B cell (primary cell): ENCODE measurements at places on chromosomes 12 and 14.

- DNase-seq, result peak; percentile 89
- peaks cover 53% of the 10 kb centered on the region for H3K4me1 ChIP-seq
- no peaks in the 10 kb centered on the region for H3K36me3 ChIP-seq
- peak overlapping the region; percentile 29 for H3K27ac ChIP-seq
Measured at GRCh38 chr12:89345830-89346740, 6.2 kb downstream of the DUSP6 start.

GRCh38 chr12:30679241-30679640 lies 16.4 kb downstream of the IPO8 start:
- H3K36me3 ChIP-seq, result peaks cover 33% of the 10 kb centered on the region
- H3K4me1 ChIP-seq, result no peaks in the 10 kb centered on the region
- DNase-seq, result no peak
- H3K27ac ChIP-seq, result no peak overlapping the region
- no peaks in the 10 kb centered on the region for H3K27me3 ChIP-seq

- no peak for DNase-seq
- no peaks in the 10 kb centered on the region for H3K27me3 ChIP-seq
- H3K36me3 ChIP-seq, result no peaks in the 10 kb centered on the region
- no peaks in the 10 kb centered on the region for H3K4me1 ChIP-seq
Measured at GRCh38 chr12:58369576-58369975, 428.2 kb downstream of the ATP23 start.

DNA sequence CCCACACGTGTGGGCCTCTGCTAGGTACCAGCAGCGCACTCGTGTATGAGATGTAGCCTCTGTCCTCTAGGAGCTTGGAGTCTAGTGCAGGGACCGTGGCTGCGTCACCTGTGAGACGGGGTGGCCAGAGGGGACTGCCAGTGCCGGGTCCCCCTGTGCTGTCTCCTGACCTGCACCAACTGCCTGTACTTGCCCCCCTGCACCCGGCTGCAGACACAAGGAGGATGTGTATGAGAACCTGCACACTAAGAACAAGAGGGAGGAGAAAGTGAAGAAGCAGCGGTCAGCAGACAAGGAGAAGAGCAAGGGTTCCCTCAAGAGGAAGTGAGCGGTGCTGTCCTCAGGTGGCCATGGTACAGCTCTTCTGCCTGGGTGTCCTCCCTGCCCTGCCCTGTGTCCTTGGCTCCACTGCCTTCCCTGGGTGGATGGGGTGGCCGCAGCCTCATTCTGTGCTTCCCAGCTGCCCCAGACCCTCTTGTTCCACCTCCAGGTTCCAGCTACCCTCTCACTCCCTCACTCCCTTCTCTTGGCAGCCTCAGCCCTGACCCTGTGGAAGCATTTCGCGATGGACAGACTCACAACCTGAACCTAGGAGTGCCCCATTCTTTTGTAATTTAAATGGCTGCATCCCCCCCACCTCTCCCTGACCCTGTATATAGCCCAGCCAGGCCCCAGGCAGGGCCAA lies 9.6 kb downstream of the PTPN6 start:
- H3K4me3 ChIP-seq, result peak overlapping the region; percentile 7
- peak; percentile 67 for DNase-seq
- no peaks in the 10 kb centered on the region for H3K27me3 ChIP-seq
- H3K27ac ChIP-seq, result peak overlapping the region; percentile 99
- no peaks in the 10 kb centered on the region for H3K36me3 ChIP-seq
- peaks cover 96% of the 10 kb centered on the region for H3K4me1 ChIP-seq

DNA sequence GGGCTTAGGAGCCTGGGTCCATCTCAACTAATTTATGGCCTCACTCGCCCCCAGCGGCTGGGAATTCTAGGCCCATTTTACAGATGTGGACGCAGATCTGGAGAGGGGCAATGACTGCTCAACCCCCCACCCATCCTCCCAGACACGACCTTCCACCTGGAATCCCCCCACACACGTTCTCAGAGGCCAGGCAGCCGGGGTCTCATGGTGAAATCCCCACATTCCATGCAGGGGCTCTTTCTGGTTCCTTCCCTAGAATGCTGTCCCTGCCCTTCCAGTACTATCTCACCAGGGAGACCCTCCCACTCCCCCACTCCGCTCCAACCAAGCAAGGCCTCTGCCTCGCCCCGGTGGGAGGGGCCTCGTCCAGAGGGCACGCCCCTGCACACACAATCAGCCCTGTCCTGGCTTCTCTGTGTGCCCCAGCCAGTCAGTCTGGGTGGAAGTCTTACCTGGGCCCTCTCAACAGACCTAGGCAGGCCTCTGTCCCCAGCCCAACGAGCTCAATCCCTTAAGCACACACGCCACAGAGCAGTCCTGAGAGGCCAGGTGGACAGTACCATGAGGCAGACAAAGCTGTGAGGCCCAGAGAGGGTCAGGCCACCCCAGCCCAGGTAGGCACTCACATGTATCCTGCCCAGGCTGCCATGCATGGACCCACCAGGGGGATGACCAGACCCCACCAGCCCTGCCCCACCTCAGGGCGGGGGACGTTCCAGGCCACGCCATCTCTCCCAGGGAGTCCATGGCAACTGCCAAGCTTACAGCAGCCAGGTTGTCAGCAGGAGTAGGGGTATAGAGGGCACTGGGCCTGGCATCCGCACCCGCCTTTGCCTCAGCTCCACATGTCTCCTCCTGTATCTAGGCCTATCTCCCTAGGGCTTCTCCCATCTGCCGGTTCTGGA lies 1.3 kb upstream of the ANKRD9 start:
- peak overlapping the region; percentile 65 for H3K4me3 ChIP-seq
- no peak overlapping the region for H3K27ac ChIP-seq
- peaks cover 15% of the 10 kb centered on the region for H3K4me1 ChIP-seq

- no peaks in the 10 kb centered on the region for H3K36me3 ChIP-seq
- no peaks in the 10 kb centered on the region for H3K27me3 ChIP-seq
- H3K4me3 ChIP-seq, result no peak overlapping the region
- no peaks in the 10 kb centered on the region for H3K4me1 ChIP-seq
- DNase-seq, result no peak
Measured at GRCh38 chr12:39875721-39876120, 230.2 kb downstream of the SLC2A13 start.

DNA sequence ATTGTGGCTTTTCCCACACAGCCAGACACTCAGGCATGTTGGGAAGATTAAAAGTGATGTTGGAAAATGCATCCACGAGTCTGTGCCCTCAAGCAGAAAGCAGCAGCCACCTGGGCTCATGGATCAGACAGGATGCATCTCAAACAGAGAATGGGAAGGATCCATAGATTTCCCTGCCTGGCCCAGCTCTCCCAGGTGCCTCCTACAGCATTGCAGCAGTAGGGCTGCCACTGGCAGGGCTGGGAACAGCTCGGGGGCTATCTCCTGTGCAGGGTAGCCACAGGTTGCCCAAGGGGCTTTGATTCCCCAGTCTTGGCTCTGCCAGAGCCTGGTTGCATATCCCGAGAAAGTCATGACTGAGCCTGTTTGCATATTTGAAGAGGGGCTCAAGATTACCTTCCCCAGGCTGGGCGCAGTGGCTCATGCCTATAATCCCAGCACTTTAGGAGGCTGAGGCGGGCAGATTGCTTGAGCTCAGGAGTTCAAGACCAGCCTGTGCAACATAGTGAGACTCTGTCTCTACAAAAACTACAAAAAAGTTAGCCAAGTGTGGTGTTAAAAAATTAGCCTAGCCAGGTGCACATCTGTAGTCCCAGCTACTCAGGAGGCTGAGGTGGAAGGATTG lies 19.5 kb downstream of the C14orf132 start:
- no peaks in the 10 kb centered on the region for H3K36me3 ChIP-seq
- no peak overlapping the region for H3K4me3 ChIP-seq
- no peaks in the 10 kb centered on the region for H3K4me1 ChIP-seq
- no peak overlapping the region for H3K27ac ChIP-seq

DNA sequence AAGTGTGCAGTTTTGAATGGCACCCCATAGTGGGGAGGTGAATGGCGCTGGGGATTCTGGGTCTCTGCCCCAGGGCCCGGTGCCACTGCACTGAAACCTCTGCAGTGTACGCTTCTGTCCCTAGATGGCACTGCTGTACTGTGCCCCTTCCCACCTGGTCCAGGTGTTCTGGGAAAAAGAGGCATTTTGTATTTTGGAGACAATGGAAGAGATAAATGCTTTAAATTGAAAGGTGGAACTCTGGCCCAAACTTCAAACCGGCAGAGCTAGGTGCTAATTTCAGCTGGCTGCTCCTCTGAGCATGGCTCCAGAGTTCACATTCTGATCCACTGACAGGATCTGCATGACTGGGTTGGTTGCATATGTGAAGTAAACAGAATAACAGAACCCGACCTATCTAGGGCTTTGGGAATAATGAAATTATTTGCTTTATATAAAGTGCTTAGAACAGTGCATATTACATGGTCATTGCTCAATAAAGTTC lies 52.2 kb downstream of the KRT80 start:
- no peaks in the 10 kb centered on the region for H3K36me3 ChIP-seq
- H3K27me3 ChIP-seq, result peaks cover 19% of the 10 kb centered on the region
- peak; percentile 43 for DNase-seq
- no peak overlapping the region for H3K27ac ChIP-seq
- no peak overlapping the region for H3K4me3 ChIP-seq

GRCh38 chr14:50060871-50061663 lies 55.3 kb downstream of the VCPKMT start:
- H3K36me3 ChIP-seq, result no peaks in the 10 kb centered on the region
- peak overlapping the region; percentile 92 for H3K27ac ChIP-seq
- DNase-seq, result peak; percentile 34
- no peaks in the 10 kb centered on the region for H3K27me3 ChIP-seq

DNA sequence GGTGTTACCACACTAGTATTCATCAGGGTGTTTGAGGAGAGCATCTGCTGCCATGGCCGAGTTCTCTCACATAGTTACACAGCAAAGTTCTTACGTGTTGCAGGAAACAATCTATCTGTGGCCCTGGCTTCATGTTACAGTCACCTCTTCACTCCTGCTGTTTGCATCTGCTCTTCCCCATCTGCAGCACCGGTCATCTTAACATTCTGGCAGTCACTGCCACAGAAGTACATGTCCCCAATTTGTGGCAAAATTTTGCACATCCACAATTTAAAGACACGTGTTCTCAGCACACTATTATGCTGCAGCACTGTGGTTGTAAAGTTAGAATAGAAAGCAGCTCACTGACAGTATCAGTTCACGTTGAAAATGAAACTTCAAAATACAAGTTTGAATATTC lies 23.2 kb downstream of the MAPK1IP1L start:
- DNase-seq, result peak; percentile 55
- H3K4me1 ChIP-seq, result peaks cover 34% of the 10 kb centered on the region
- H3K36me3 ChIP-seq, result no peaks in the 10 kb centered on the region
- peak overlapping the region; percentile 24 for H3K4me3 ChIP-seq
- peak overlapping the region; percentile 53 for H3K27ac ChIP-seq

DNA sequence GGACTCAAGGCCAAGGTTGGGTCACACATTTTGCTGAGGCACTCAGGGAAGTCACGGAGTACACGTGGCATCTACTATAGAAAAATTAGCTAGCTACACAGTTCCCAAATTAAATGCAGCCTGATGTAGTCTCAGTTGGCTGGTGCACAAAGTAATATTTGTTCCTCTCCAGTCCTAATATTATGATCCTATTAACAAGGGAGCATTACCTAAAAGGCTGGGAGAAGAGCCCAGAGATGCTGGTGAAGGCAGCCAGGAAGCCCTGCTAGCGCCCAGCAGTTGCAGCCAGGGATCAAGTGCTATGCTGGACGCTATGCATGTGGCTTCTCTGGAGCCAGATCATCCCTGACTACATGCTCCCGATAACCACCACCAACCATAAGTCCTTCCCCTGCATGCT lies 88.0 kb upstream of the GSC start:
- H3K4me1 ChIP-seq, result no peaks in the 10 kb centered on the region
- no peaks in the 10 kb centered on the region for H3K27me3 ChIP-seq
- no peak overlapping the region for H3K27ac ChIP-seq
- H3K4me3 ChIP-seq, result no peak overlapping the region

DNA sequence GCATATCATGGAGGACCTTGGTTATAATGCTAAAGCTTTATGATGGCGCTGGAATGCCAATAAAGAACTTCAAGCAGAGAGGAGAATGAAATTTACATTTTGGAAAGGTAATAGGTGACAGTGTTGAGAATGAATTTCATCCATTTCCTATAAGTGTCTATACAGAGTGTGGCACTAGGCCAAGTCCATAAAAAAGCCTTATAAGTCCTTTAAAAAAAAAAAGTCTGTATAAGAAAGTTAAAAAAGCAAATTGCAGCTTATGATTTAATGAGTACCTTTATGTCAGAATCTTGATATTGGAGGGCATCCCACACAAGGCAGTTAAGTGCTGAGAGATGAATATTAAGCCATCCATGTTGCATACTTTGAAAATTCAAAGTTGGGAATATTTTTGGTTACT lies 62.4 kb downstream of the ATF7IP start:
- H3K27me3 ChIP-seq, result no peaks in the 10 kb centered on the region
- no peak overlapping the region for H3K4me3 ChIP-seq
- H3K4me1 ChIP-seq, result peaks cover 18% of the 10 kb centered on the region
- no peak overlapping the region for H3K27ac ChIP-seq
